ENCODE measurements at places on chromosomes 5 and 9. TPM values are rescaled to one million over a fixed set of nuclear protein-coding genes. Genes with fewer than 3 reads are reported as not detected.

Gene CCDC183
- total RNA-seq: 0.14 TPM

Gene TMEM174
- not detected for total RNA-seq

Gene PAPPA
- not detected for total RNA-seq

Gene DIMT1
- total RNA-seq: 48.8 TPM

Gene IFNB1
- not detected for total RNA-seq

Gene PLAC8L1
- 0.57 TPM for total RNA-seq

Gene ERCC6L2
- total RNA-seq: 32.1 TPM

Gene SLC46A2
- not detected for total RNA-seq

Gene CDH9
- total RNA-seq: not detected

Gene GARNL3
- 3.3 TPM for total RNA-seq
